Endothelial cell of umbilical vein (primary cell): ENCODE measurements at places on chromosomes 6 and 20. TPM values are rescaled to one million over a fixed set of nuclear protein-coding genes. Genes with fewer than 3 reads are reported as not detected.
A peak's percentile ranks its signal among the peaks of the same experiment; 100 is the strongest.

Gene PBOV1
- not detected in 2 replicates for total RNA-seq

Gene GJA10
- total RNA-seq = not detected in 2 replicates

Gene CDH26
- not detected in 2 replicates for total RNA-seq

Gene SLX4IP
- 4.1 and 4.5 TPM in 2 replicates for total RNA-seq

Gene TFAP2C
- total RNA-seq = not detected in 2 replicates

- no peak for DNase-seq
- H3K27me3 ChIP-seq = no peaks in the 10 kb centered on the region
- H3K4me1 ChIP-seq = peaks cover 3% of the 10 kb centered on the region
- no peak overlapping the region for H3K27ac ChIP-seq
These were observed 6.2 kb downstream of the RTEL1 start for GRCh38 chr20:63664143-63664851.

DNA sequence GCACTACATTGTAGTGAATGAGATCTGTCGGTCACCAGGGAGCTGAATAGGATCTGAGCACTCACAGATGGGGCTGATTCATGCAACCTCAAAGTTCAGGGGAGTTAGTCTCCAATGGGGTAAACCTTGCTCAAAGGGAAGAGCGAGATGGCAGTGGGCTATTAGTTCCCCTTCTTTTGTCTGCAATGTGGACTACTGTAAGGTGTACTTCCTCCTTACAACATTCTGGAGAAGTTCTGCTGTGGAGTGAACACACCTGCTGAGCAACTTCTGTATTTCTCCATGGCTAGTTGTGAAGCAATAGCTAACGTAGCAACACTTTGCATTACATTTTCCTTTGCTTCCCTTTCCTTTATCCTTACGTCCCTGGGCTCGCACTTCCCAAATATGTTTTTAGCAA lies 134.3 kb upstream of the B3GAT2 start:
- no peak overlapping the region for H3K4me3 ChIP-seq
- no peak overlapping the region for H3K27ac ChIP-seq

DNA sequence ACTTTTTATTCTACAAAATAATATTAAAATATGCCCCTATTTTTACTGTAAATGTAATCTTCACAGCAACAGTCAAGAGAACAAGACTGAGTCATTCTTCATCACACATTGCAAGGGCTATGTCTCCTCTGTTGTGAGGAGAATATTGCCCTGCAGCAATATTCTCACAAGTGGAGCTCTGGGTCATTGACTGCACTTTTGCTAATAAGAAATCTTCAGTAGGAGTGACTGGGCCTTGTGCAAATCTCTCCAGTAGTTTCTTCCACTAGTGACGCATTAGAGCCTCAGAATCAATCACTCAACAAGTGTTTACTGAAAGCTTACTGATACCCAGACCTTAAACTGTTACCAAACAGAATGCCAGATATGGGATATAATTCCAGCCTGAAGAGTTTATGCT lies 49.1 kb downstream of the LAMA2 start:
- DNase-seq = no peak
- H3K36me3 ChIP-seq = no peaks in the 10 kb centered on the region
- H3K4me3 ChIP-seq = no peak overlapping the region
- peaks cover 3% of the 10 kb centered on the region for H3K27me3 ChIP-seq

- no peaks in the 10 kb centered on the region for H3K27me3 ChIP-seq
- no peaks in the 10 kb centered on the region for H3K36me3 ChIP-seq
- H3K4me3 ChIP-seq = no peak overlapping the region
- no peak for DNase-seq
- no peaks in the 10 kb centered on the region for H3K4me1 ChIP-seq
These were observed 203.1 kb downstream of the TSHZ2 start for GRCh38 chr20:53175135-53175780.

DNA sequence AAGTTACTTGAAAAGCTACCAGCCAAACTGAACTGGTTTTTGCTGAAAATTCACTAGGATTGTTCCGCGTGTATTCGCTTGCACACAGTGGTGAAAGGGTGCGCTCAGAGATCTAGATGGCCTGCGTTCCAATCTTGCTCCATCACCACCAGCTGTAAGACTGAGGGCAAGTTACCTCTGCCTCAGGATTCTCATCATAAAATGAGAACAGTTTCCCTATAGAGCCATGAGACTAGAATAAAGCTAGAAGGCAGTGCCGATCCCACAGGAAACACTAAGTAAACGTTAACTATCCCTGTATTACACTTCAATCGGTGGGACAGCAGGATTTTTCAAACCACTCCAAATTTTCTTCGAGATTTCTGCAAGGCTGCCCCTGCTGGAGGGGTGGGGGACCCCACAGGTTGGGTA lies 838 bp downstream of the AHCY start:
- H3K4me3 ChIP-seq = peak overlapping the region; percentile 84
- peak overlapping the region; percentile 83 for H3K27ac ChIP-seq
- no peaks in the 10 kb centered on the region for H3K27me3 ChIP-seq
- DNase-seq = no peak
- peaks cover 8% of the 10 kb centered on the region for H3K4me1 ChIP-seq
- no peaks in the 10 kb centered on the region for H3K36me3 ChIP-seq

- H3K27ac ChIP-seq = no peak overlapping the region
- H3K4me1 ChIP-seq = peaks cover 14% of the 10 kb centered on the region
- peaks cover 16% of the 10 kb centered on the region for H3K27me3 ChIP-seq
- H3K36me3 ChIP-seq = no peaks in the 10 kb centered on the region
- H3K4me3 ChIP-seq = no peak overlapping the region
- DNase-seq = no peak
These were observed 5.7 kb upstream of the TENT5A start for GRCh38 chr6:81758221-81758620.

GRCh38 chr20:4135385-4136077 lies 120.2 kb upstream of the RNF24 start:
- peak overlapping the region; percentile 71 for H3K27ac ChIP-seq
- DNase-seq = peak; percentile 93
- no peaks in the 10 kb centered on the region for H3K36me3 ChIP-seq
- no peak overlapping the region for H3K4me3 ChIP-seq

GRCh38 chr6:81752084-81752920 lies at the start of gene TENT5A:
TENT5A (minus strand) TSS chr6:81752681; CDS start chr6:81752141, 540 bp downstream.
- no peaks in the 10 kb centered on the region for H3K27me3 ChIP-seq
- no peaks in the 10 kb centered on the region for H3K36me3 ChIP-seq
- peaks cover 8% of the 10 kb centered on the region for H3K4me1 ChIP-seq
- H3K27ac ChIP-seq = peak within 1 kb of the TSS; percentile 42
- DNase-seq = peak; percentile 68
- H3K4me3 ChIP-seq = peak within 1 kb of the TSS; percentile 69

DNA sequence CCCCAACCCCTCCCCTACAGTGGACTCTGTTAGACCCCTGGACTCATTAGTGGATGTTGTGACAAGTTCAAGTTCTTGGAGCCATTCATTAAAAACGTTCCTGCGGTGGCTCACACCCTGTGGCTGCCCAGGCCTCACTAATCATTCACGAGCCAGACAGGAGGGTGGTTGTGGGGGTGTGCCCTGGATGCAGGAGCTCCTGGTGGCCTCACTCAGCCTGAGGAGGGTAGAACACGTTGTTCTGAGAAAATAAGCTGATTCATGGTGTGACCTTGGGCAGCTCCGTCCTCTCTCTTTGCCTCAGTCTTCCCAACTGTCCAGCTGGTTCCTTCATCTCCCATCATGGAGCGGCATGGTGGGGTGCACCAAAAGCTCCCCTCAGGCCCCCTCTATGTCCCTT lies 16.7 kb downstream of the SLC13A3 start:
- H3K4me1 ChIP-seq = no peaks in the 10 kb centered on the region
- no peaks in the 10 kb centered on the region for H3K36me3 ChIP-seq
- no peak overlapping the region for H3K4me3 ChIP-seq
- no peaks in the 10 kb centered on the region for H3K27me3 ChIP-seq

DNA sequence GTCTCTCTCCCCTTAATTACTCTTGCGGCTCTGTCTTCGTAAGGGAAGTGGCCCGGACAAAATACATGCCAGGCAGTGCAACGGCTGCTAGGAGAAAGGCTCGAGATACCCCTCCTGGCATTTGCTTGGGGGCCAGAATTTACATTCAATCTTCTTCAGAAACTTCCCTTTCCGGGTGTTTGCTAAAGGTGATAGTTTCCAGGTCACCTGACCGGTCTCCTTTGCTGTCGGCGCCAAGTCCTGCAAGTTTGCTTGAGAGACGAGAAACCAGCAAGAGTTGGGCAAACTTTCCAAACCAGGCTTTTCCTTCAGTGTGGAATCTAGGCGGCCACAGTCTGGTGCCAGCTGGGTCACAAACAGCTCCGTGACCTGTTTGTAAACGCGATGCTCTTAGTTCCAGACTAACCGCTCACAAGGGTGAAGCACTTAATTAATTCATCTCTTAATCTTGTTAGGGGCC lies 563 bp upstream of the SRSF3 start:
- peak overlapping the region; percentile 44 for H3K4me3 ChIP-seq
- DNase-seq = no peak

- no peak for DNase-seq
- H3K27me3 ChIP-seq = no peaks in the 10 kb centered on the region
- no peak overlapping the region for H3K4me3 ChIP-seq
- no peaks in the 10 kb centered on the region for H3K36me3 ChIP-seq
- no peak overlapping the region for H3K27ac ChIP-seq
- peaks cover 4% of the 10 kb centered on the region for H3K4me1 ChIP-seq
These were observed 46.0 kb downstream of the E2F3 start for GRCh38 chr6:20447581-20448132.

- H3K4me3 ChIP-seq = no peak overlapping the region
- H3K27me3 ChIP-seq = no peaks in the 10 kb centered on the region
- H3K4me1 ChIP-seq = no peaks in the 10 kb centered on the region
- H3K27ac ChIP-seq = no peak overlapping the region
- no peaks in the 10 kb centered on the region for H3K36me3 ChIP-seq
- no peak for DNase-seq
These were observed 204.2 kb downstream of the TBC1D7 start for GRCh38 chr6:13124131-13124530.

- no peak overlapping the region for H3K27ac ChIP-seq
- DNase-seq = no peak
- H3K4me3 ChIP-seq = no peak overlapping the region
These were observed 242.7 kb downstream of the SOX4 start for GRCh38 chr6:21836277-21836676.

- peaks cover 90% of the 10 kb centered on the region for H3K27me3 ChIP-seq
- no peak overlapping the region for H3K27ac ChIP-seq
- no peaks in the 10 kb centered on the region for H3K36me3 ChIP-seq
- no peak overlapping the region for H3K4me3 ChIP-seq
- no peak for DNase-seq
These were observed 1.3 kb upstream of the FOXF2 start for GRCh38 chr6:1387876-1388629.

GRCh38 chr20:44092551-44093248 lies 94.3 kb downstream of the JPH2 start:
- H3K4me1 ChIP-seq = no peaks in the 10 kb centered on the region
- peak; percentile 45 for DNase-seq
- H3K4me3 ChIP-seq = no peak overlapping the region
- no peak overlapping the region for H3K27ac ChIP-seq
- no peaks in the 10 kb centered on the region for H3K36me3 ChIP-seq
- peaks cover 2% of the 10 kb centered on the region for H3K27me3 ChIP-seq

DNA sequence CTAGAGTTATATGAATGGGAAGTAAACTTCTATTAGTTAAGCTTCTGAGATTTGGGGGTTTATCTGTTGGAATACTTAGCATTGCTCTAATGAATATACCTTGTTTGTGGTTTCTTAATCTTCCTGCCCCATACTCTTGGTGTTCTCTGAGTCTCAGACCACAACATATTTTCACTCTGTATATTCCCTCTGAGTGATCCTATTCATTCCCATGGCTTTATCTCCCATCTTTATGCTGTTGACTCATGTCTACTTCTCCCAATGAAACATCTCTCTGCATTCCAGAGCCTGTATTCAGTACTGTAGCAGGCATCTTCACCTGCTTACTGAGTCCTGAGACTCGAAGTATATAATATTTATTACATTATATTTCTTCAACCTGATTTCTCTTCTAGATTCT lies 283.7 kb upstream of the MAP3K7 start:
- no peaks in the 10 kb centered on the region for H3K4me1 ChIP-seq
- no peak overlapping the region for H3K27ac ChIP-seq
- no peaks in the 10 kb centered on the region for H3K36me3 ChIP-seq

- H3K27ac ChIP-seq = no peak overlapping the region
- H3K36me3 ChIP-seq = no peaks in the 10 kb centered on the region
- H3K27me3 ChIP-seq = no peaks in the 10 kb centered on the region
- H3K4me1 ChIP-seq = no peaks in the 10 kb centered on the region
These were observed 48.2 kb downstream of the THBS2 start for GRCh38 chr6:169205176-169206160.

DNA sequence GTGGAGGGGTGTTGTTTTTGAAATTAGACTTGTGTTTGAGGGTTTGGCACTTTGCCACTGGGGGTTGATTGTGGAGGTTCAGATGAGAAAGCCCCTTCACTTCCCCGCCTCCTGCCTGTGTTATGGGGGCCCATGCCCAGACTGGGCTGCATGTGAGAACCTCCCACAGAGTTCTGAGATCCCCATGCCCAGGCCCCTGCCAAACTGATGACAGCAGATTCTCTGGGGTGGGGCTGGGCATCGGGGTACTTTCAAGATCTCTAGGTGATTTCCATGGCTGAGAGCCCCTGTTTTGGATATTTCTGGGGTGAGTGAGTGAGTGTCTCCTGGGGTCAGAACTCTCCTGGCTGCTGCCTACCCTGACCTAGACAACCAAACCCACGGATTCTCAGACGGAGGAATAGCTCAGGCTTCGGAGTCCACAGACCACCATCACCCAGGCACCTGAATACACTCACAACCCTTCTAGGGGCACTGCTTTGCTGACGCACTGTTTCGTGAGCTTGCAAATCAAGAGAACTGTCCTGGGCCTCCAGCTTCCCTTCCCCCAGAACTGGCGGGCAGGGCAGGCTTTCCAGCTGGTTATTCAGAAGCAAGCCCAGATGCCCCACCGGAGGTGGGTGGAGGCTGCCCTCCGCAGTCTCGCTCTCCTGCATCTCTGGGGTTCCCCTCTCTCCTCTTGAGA lies 6.3 kb downstream of the BCAS1 start:
- H3K27me3 ChIP-seq = no peaks in the 10 kb centered on the region
- no peak overlapping the region for H3K4me3 ChIP-seq
- no peak for DNase-seq
- no peaks in the 10 kb centered on the region for H3K4me1 ChIP-seq

DNA sequence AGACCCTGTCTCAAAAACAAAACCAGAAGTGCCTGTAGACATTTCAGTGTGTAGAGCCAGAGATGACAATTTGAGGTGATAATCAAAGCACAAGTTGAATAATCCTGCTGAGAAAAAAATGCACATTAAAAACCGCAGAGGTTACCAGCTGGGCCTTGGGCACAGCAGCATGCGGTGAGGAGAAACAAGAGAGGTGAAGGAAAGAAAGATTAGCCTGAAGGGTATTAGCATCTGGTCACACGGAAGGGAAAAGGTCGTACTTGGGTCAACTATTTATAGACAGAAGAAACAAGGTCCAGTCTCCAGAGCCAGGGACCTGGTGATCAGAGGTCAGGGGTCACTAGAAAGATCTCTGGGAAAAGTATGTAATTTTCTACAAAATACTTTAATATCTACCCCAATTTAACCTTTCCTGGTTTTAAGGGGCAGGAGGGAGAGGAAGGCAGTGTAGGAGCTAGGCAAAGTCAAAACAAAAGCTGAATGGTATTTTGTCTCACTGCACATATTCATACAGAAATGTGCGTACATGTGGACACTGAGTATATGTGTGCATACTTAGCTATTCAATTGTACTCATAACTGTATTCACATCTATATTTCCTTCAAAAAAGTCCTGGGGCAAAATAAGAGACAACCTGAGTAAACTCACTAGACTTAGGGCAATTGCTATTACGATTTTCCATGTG lies 10.1 kb downstream of the MAP7 start:
- DNase-seq = no peak
- H3K27ac ChIP-seq = no peak overlapping the region
- no peaks in the 10 kb centered on the region for H3K36me3 ChIP-seq
- no peaks in the 10 kb centered on the region for H3K4me1 ChIP-seq
- H3K27me3 ChIP-seq = peaks cover 10% of the 10 kb centered on the region

- H3K36me3 ChIP-seq = no peaks in the 10 kb centered on the region
- no peaks in the 10 kb centered on the region for H3K27me3 ChIP-seq
- DNase-seq = no peak
- no peak overlapping the region for H3K4me3 ChIP-seq
- H3K4me1 ChIP-seq = no peaks in the 10 kb centered on the region
These were observed 36.5 kb upstream of the NEDD9 start for GRCh38 chr6:11268978-11269377.
